CD4-positive, alpha-beta T cell treated with Interleukin-21 for 1 hour (primary cell): ENCODE measurements at places on chromosomes 16 and 17.
A peak's percentile ranks its signal among the peaks of the same experiment; 100 is the strongest.

- DNase-seq: no peak
These were observed 224.9 kb downstream of the TANC2 start for GRCh38 chr17:63190821-63191370.

DNA sequence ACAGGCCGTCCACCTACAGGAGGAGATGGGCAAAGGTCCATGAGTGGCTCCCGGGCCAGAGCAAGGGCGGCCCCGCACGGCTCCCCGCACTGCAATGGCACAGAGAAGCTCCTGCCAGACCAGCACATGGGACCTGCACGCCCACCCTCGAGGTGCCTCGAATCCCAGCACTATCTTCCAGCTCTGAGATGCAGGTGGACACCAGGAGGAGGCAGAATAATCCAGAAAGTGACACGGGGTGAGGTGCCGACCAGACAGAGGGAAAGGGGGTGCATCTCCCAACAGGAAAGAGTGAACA lies 26.5 kb upstream of the C16orf95 start:
- no peak for DNase-seq

DNA sequence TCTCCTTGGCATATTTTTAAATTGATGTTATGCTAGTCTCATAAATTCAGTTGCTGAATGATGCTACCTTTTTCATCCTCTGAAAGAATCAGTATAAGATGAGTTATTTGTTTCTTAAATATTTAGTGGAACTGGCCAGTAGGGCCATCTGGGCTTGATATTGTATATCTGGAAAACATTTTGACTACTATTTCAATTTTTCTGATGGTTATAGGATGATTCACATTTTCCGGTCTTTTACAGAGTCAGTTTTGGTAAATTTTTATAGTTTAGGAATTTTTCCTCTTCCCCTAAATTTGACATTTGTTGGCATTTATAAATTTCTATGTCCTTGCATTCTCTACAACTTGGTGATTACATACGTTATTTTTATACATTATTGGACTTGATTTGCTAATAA lies 296.3 kb upstream of the AXIN2 start:
- no peak for DNase-seq

GRCh38 chr17:75439287-75439686 lies 17.1 kb upstream of the TMEM94 start:
- no peak for DNase-seq

GRCh38 chr17:18921912-18922451 lies 30.0 kb upstream of the SLC5A10 start:
- DNase-seq: no peak

- DNase-seq: peak; percentile 84
These were observed 8.1 kb upstream of the CPNE2 start for GRCh38 chr16:57084257-57084770.

DNA sequence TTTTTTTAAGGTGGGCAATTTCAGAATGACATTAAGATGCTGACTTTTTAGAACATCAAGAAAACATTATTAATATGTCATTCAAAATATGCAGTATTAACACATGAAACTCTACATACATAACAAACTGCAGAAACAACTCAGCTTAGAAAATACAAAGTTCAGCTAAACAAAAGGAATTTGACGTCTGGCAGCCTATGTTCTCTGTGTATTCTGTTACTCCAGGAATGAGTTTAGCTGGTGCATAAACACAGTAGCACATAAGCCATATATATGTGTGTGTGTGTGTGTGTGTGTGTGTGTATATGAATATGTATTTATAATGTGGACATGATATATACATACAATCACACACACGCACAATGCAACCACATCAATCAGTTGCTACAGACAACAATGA lies 413.5 kb upstream of the PSMD7 start:
- no peak for DNase-seq

GRCh38 chr17:10518271-10519037 lies at the start of gene MYH1:
TSS of gene MYH1 (minus strand) at chr17:10518542. CDS start at chr17:10516642, 1,900 bp downstream.
- no peak for DNase-seq

DNA sequence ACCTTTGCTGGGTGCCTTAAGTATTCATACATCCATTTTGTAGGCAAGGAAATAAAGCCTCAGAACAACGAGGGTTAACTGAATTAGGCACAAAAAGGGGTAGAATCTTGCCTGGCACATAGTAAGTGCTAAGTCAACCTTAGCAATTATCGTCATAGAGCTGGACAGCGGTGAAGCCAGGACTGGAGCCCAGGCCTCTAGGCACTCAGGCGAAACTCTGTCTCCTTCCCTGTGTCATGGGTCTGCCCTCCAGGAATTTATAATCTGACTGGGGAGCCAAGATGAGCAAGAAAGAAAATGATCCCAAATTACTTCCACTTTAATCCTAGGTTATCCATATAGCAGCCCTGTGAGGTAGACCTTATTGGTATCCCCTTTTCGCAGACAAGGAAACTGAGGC lies 61.4 kb downstream of the KATNIP start:
- DNase-seq: no peak

GRCh38 chr16:48165961-48166578 lies 10.3 kb upstream of the ABCC12 start:
- no peak for DNase-seq

GRCh38 chr17:46124695-46125592 lies 68.3 kb downstream of the KANSL1 start:
- DNase-seq: no peak

GRCh38 chr16:78576941-78577340 lies 477.5 kb downstream of the WWOX start:
- no peak for DNase-seq

- DNase-seq: no peak
These were observed 665 bp downstream of the MYBBP1A start for GRCh38 chr17:4554441-4554996.

DNA sequence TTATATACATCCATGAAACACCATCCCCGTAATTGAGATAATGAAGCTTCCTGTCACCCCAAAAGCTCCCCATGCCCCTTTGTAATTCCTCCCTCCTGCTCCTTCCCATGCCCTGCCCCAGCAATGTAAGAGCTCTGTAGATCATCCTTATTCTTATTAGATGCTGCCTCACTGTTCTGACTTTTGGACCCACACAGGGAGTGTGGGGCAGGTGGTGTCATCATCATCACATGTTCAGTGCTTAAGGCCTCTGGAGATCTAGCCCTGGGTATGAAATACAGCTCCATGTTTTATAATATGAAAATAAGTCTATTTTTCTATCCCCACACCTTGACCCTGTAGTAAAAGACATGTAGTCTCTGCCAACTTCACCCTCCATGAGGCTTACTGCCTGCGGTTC lies 1.9 kb downstream of the XAF1 start:
- DNase-seq: no peak

GRCh38 chr16:5463820-5464219 lies 366.2 kb upstream of the EEF2KMT start:
- DNase-seq: no peak

GRCh38 chr17:63497708-63498483 lies 21.0 kb downstream of the ACE start:
- no peak for DNase-seq

GRCh38 chr17:61797283-61797682 lies 66.0 kb downstream of the BRIP1 start:
- DNase-seq: no peak

DNA sequence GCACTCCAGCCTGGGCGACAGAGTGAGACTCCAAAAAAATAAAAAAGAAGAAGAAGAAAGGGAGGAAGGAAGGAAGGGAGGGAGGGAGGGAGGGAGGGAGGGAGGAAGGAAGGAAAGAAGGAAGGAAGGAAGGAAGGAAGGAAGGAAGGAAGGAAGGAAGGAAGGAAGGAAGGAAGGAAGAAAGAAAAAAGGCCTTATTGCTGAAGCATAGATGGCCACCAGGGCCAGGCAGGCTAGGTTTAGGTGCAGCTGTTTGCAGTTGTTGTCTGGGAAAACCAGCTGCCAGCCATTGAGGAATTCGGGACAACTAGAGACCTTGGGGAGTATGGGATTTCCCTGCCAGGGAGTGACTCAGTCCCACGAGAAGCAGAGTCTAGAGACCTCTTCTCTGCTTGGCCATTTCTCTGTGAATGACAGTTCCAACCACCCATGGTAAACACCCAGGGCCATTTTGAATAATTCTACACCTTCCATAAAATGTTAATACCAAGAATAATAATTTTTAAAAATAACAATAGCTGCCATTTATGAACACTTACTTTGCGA lies 31.0 kb downstream of the SCNN1B start:
- DNase-seq: no peak

DNA sequence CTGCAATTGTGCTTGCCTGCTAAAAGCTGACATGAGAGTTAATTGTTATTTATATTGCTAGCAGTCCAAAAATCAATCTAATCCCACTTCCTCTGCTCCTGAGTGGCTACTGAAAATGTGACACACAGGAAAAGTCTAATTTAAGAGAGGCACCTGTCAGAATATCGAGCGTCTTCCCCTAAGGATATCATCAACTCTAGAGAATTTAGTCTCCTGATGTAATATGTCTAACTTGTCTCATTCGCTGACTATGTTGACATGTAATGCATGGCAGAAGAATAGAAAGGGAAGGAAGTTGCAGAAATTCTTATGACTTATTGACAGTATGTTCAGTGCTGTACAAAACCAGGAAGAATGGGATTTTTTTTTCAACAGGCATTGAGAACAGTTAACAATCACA lies 893.4 kb upstream of the CDH8 start:
- no peak for DNase-seq

GRCh38 chr17:82854226-82854625 lies 14.4 kb upstream of the ZNF750 start:
- no peak for DNase-seq

DNA sequence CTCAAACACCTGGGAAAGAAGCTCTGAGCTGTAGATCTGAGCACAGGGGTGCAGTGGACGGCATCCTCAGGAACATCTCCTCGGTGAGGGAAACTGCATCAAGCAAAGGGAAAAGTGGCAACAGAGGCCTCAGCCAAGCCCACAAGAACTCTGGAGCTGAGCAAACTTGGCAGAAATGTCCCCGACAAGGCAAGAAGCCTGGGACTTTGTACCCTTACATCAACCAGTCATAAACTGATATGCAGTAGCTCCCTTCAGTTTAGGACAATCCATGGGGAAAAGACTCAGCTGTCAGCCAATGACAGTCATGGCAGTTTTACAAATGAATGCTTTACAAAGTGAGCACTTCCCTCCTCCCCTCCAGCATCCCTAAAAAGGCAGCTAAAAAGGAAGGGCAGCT lies 210.0 kb upstream of the DYNLRB2 start:
- DNase-seq: no peak

GRCh38 chr16:83363521-83363920 lies 444.3 kb upstream of the HSBP1 start:
- no peak for DNase-seq

DNA sequence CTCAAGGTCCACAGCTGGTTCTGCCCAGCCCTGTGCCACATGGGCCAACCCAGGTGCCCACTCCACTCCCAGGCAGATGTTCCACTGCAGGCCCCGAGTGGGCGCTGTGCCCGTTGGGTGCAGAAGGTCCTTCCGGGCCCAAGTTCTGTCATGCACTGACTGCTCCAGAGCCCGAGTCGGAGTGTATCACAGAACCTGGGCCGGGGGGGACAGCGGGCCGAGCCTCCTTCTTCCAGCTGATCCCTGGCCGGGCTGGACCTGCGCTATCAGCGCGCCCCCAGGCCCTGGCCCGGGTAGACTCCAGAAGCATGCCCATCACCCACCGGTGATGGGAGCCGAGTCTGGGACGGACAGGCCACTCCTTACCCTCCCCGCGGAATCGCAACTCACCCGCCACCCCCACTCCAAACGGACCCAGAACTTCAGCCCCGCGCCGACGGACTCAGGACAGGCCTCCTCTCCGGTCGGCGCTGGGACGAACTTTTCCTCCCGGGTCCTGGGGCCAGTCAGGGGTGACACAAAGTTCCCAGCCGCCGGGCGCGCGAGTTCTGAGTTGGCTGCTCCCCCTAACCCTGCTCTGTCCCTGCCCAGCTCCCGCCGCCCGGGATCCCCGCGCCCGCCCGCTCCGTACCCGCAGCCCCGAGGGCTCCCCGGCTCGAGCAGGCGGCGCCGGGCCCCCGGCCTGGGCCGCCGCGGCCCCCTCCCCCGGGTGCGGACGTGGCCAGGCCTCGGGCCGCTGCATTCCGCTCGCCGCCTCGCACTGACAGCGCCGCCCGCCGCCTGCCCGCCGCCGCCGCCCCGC lies at the start of gene COPZ2:
COPZ2 (minus strand) TSS at position 762 of the 802 bp plus-strand sequence; CDS start at position 742, 20 bp downstream.
- peak; percentile 69 for DNase-seq

GRCh38 chr16:11596572-11597226 lies 10.0 kb upstream of the LITAF start:
- DNase-seq: no peak

GRCh38 chr17:63442549-63443035 lies 3.5 kb downstream of the CYB561 start:
- no peak for DNase-seq

DNA sequence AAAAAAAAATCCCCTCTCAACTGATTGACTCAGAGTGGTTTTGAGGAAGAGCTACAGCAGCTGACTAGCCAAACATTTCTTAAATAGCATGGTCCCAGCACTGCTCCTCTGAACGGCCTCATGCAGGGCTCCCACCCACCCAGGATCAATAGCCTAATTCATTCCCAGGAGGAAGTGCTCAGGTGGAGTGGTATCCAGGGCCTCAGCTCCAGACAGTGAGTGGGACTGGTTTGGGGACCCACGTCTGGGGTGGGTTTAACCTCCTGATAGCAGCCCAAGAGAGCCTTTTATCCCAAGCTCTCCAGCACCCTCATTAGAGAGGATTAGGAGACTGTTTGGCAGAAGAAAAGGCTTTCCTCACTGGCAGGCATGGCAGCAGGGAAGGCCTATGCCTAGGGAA lies 68.5 kb upstream of the CDH5 start:
- DNase-seq: no peak
